ENCODE measurements at places on chromosomes 6 and 20. TPM values are rescaled to one million over a fixed set of nuclear protein-coding genes. Genes with fewer than 3 reads are reported as not detected.
A peak's percentile ranks its signal among the peaks of the same experiment; 100 is the strongest.

- H3K4me1 ChIP-seq, result no peaks in the 10 kb centered on the region
- DNase-seq, result no peak
- H3K36me3 ChIP-seq, result no peaks in the 10 kb centered on the region
- peaks cover 2% of the 10 kb centered on the region for H3K27me3 ChIP-seq
These were observed 198.7 kb downstream of the MOXD1 start for GRCh38 chr6:132202574-132202973.

- H3K27me3 ChIP-seq, result peaks cover 7% of the 10 kb centered on the region
- DNase-seq, result no peak
- H3K36me3 ChIP-seq, result no peaks in the 10 kb centered on the region
- H3K4me3 ChIP-seq, result no peak overlapping the region
- H3K27ac ChIP-seq, result peak overlapping the region; percentile 4
These were observed 12.1 kb upstream of the ITPR3 start for GRCh38 chr6:33609019-33609418.

GRCh38 chr6:129865013-129865412 is 3.9 kb upstream of the TMEM244 start:
- no peak overlapping the region for H3K4me3 ChIP-seq
- H3K27me3 ChIP-seq, result no peaks in the 10 kb centered on the region
- H3K27ac ChIP-seq, result no peak overlapping the region
- peaks cover 14% of the 10 kb centered on the region for H3K4me1 ChIP-seq
- H3K36me3 ChIP-seq, result no peaks in the 10 kb centered on the region

The PEX7 gene
- 3.4 TPM for total RNA-seq

The MRS2 gene
- 18.7 TPM for total RNA-seq
